Type B pancreatic cell (in vitro differentiated cells): ENCODE measurements at places on chromosomes 5 and 9.

GRCh38 chr5:179832039-179832745 is 11.5 kb downstream of the SQSTM1 start:
- no peak overlapping the region for H3K4me3 ChIP-seq
- no peaks in the 10 kb centered on the region for H3K27me3 ChIP-seq
- DNase-seq = no peak
- peak overlapping the region; percentile 50 for H3K27ac ChIP-seq
- H3K4me1 ChIP-seq = peaks cover 4% of the 10 kb centered on the region

- H3K27me3 ChIP-seq = peaks cover 4% of the 10 kb centered on the region
- peaks cover 15% of the 10 kb centered on the region for H3K4me1 ChIP-seq
- peaks cover 12% of the 10 kb centered on the region for H3K36me3 ChIP-seq
- no peak overlapping the region for H3K4me3 ChIP-seq
- no peak overlapping the region for H3K27ac ChIP-seq
Observed at GRCh38 chr9:3825721-3826120, 299.9 kb upstream of the RFX3 start.

GRCh38 chr5:169150108-169150507 is 150.8 kb downstream of the SLIT3 start:
- H3K4me3 ChIP-seq = no peak overlapping the region
- H3K27ac ChIP-seq = no peak overlapping the region
- peaks cover 3% of the 10 kb centered on the region for H3K36me3 ChIP-seq
- H3K4me1 ChIP-seq = peaks cover 59% of the 10 kb centered on the region

GRCh38 chr9:128414461-128414860 is 6.2 kb upstream of the CERCAM start:
- H3K4me3 ChIP-seq = no peak overlapping the region
- H3K4me1 ChIP-seq = peaks cover 20% of the 10 kb centered on the region
- peak overlapping the region; percentile 54 for H3K27ac ChIP-seq
- no peaks in the 10 kb centered on the region for H3K36me3 ChIP-seq

DNA sequence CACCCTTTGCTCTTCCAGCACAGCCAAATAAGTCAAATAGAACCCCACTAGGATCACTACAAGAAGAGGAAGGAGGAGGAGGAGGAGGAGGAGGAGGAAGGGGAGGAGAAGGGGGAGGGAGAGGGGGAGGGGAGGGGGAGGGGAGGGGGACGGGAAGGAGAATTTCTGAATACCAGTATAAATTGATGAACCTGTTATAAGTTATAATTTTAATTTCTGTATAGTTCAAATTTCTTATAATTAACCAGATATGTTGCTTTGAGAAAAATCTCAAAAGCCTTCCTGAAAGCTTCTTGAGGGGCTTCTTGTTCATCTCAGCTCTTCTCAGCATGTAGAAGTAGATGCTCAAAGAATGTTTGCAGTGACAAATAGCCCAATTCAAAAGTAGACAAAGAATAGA is 15.0 kb upstream of the ADRA1B start:
- H3K4me1 ChIP-seq = peaks cover 8% of the 10 kb centered on the region
- no peak overlapping the region for H3K27ac ChIP-seq
- H3K4me3 ChIP-seq = no peak overlapping the region
- H3K36me3 ChIP-seq = no peaks in the 10 kb centered on the region
- H3K27me3 ChIP-seq = peaks cover 17% of the 10 kb centered on the region

- no peak overlapping the region for H3K4me3 ChIP-seq
- DNase-seq = no peak
- no peak overlapping the region for H3K27ac ChIP-seq
Observed at GRCh38 chr5:81537905-81538547, 144.1 kb upstream of the ACOT12 start.

GRCh38 chr5:178301641-178302040 is 69.0 kb upstream of the PHYKPL start:
- H3K36me3 ChIP-seq = peaks cover 3% of the 10 kb centered on the region
- H3K27me3 ChIP-seq = peaks cover 4% of the 10 kb centered on the region

DNA sequence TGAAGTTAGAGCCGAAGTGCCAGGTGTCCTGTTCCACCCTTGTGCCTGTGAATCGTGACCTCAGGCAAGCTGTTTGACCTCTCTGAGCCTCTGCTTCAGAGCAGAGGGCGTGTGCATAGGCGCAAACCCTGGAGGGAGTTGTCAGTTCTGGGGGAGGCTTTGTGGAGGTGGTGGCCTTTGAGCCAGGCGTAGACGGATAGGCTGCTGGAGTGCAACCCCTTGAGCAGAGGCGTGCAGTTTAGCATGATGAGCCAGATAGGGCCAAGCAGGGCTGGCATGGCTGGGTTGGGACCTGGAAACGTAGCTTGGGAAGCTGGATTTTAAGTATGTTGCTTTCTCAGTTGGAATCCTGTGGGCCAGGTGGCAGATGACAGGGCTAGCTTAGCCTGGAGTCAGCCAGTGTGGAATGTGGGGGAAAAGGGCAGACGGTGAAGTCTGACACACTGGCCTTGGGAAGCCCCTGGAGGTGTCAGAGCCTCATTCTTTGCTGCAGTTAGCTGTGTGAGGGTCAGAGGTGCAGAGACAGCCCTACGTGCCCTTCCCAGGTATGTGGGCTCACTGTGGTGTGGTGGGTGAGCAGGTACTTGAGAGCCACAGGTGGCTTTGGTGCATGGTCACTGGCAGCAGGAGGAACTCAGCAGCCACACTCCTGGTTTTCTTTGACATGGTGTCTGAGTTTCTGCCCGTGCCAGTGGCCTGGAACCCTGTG is 93.4 kb downstream of the DAB2IP start:
- no peaks in the 10 kb centered on the region for H3K36me3 ChIP-seq
- H3K27ac ChIP-seq = no peak overlapping the region
- no peaks in the 10 kb centered on the region for H3K27me3 ChIP-seq
- no peak for DNase-seq
- no peak overlapping the region for H3K4me3 ChIP-seq

- DNase-seq = no peak
- H3K27ac ChIP-seq = no peak overlapping the region
- H3K36me3 ChIP-seq = peaks cover 6% of the 10 kb centered on the region
- H3K27me3 ChIP-seq = no peaks in the 10 kb centered on the region
Observed at GRCh38 chr9:21028466-21028865, 3.0 kb downstream of the HACD4 start.

GRCh38 chr5:163809473-163809872 is 304.1 kb downstream of the MAT2B start:
- no peak overlapping the region for H3K27ac ChIP-seq
- no peaks in the 10 kb centered on the region for H3K36me3 ChIP-seq
- H3K4me3 ChIP-seq = no peak overlapping the region
- DNase-seq = no peak

- H3K4me3 ChIP-seq = no peak overlapping the region
- no peaks in the 10 kb centered on the region for H3K27me3 ChIP-seq
- DNase-seq = no peak
- peaks cover 16% of the 10 kb centered on the region for H3K36me3 ChIP-seq
- peaks cover 6% of the 10 kb centered on the region for H3K4me1 ChIP-seq
- no peak overlapping the region for H3K27ac ChIP-seq
Observed at GRCh38 chr9:36148311-36149051, 11.9 kb downstream of the GLIPR2 start.

GRCh38 chr9:86974421-86974820 is 27.1 kb upstream of the GAS1 start:
- H3K4me3 ChIP-seq = no peak overlapping the region
- H3K27me3 ChIP-seq = peaks cover under 1% of the 10 kb centered on the region
- no peak overlapping the region for H3K27ac ChIP-seq
- peaks cover 24% of the 10 kb centered on the region for H3K4me1 ChIP-seq

GRCh38 chr5:78025540-78025939 is 249.4 kb upstream of the TBCA start:
- no peak for DNase-seq
- H3K4me3 ChIP-seq = no peak overlapping the region
- no peaks in the 10 kb centered on the region for H3K4me1 ChIP-seq
- H3K27ac ChIP-seq = peak overlapping the region; percentile 19
- peaks cover 16% of the 10 kb centered on the region for H3K36me3 ChIP-seq

- no peaks in the 10 kb centered on the region for H3K36me3 ChIP-seq
- H3K4me1 ChIP-seq = peaks cover 5% of the 10 kb centered on the region
- peaks cover 3% of the 10 kb centered on the region for H3K27me3 ChIP-seq
- H3K27ac ChIP-seq = no peak overlapping the region
Observed at GRCh38 chr5:135678640-135679268, 100.0 kb upstream of the CXCL14 start.

GRCh38 chr5:96227957-96228356 is 205.1 kb downstream of the PCSK1 start:
- H3K4me1 ChIP-seq = peaks cover 9% of the 10 kb centered on the region
- no peak overlapping the region for H3K4me3 ChIP-seq
- no peaks in the 10 kb centered on the region for H3K27me3 ChIP-seq
- no peak for DNase-seq
- no peaks in the 10 kb centered on the region for H3K36me3 ChIP-seq

DNA sequence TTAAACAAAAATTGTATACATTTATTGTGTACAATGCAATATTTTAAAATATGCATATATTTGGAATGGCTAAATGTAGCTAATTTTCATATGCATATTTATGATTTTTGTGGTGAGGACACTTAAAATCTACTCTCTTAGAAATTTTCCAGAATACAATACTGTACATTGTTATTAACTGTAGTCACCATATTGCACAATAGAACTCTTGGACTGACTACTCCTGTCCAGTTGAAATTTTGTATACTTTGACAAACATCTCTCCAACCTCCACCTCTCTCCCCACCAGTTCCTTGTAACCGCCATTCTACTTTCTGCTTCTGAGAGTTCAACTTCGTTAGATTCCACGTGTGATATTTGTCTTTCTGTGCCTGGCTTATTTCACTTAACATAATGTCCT is 49.2 kb upstream of the TAF11L2 start:
- no peak for DNase-seq
- H3K27ac ChIP-seq = no peak overlapping the region
- no peak overlapping the region for H3K4me3 ChIP-seq

DNA sequence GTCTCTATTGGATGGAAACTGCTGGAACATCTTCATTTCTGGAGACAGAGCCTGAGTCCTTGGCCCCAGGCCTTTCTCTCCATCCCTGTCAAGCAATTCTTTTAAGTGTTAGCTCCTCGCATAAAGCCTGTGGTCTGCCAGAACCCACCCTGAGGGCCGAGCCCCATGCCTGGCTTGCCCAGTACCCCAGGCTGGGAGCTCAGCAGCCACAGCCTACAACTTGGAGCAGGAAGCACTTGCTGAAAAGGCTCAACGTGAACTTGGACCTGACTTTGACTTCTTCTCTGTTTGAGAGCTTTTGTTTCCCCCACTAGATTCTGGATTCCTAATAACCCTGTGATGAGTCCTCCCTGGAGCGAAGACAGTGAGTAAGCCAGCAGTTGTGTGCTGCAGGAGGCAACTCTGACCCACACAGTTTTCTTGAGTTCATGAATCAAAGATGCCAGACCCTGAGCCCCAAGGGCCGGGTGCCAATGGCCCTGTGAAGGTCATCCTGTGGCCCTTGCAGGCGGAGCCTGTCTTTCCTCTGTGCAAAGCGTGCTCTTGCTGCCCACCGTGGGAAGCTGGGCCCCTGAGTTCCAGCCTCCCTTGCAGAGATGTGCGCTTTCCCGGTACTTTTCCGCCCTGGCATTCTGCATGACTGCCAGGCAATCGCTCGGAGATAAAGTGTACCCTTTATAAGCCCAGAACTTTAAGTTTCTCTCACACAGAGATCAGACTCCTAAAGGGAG is 64.3 kb upstream of the RUFY1 start:
- no peak overlapping the region for H3K4me3 ChIP-seq
- DNase-seq = no peak
- H3K27me3 ChIP-seq = no peaks in the 10 kb centered on the region
- peak overlapping the region; percentile 48 for H3K27ac ChIP-seq
- no peaks in the 10 kb centered on the region for H3K36me3 ChIP-seq

DNA sequence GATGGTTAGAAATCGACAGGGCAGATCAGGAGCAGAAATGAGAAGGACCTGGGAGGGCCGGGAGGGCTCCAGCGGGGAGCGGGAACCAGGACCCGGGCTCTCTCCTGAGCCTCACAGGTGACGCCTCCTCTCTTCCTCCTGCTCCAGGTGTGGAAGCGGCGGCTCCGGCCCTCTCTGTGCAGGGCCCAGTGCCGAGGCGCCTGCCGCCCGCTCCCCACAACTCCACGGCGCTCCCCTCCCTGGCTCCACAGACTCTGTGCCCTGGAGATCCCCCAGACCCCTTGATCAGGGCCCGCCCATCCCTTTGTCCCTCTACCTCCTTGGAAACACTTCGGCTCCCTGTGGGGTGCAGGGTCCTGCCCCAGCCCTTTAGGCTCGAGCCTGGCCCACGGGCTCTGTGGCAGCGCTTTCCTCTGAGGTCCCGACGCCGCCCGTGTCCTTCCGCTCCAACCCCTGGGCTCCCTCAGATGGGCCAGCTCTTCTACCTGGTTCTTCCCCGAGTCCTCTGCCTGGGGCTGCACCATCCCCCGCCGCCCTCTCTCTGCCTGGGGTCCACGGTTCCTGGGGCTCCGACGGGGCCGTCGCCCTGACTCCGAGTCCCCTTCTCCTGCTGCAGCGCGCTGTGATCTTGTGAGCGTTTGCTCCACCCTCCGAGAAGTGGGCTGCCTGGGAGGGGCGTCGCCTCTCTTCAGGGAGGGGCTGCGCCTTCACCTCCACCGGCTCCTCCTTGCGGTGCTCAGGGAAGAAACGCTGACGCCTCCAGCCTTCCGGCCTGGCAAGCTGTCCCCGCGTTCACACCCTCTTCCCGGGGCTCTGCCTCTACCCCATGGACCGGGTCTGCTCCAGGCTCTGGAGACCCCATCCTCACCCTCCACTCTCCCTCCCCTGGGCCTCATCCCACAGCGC is 22.4 kb upstream of the SLC6A3 start:
- no peak overlapping the region for H3K4me3 ChIP-seq
- no peaks in the 10 kb centered on the region for H3K27me3 ChIP-seq
- no peak overlapping the region for H3K27ac ChIP-seq
- H3K36me3 ChIP-seq = peaks cover 21% of the 10 kb centered on the region
- H3K4me1 ChIP-seq = peaks cover 7% of the 10 kb centered on the region

- H3K4me1 ChIP-seq = peaks cover 14% of the 10 kb centered on the region
- H3K4me3 ChIP-seq = no peak overlapping the region
- peaks cover 5% of the 10 kb centered on the region for H3K36me3 ChIP-seq
Observed at GRCh38 chr5:133287500-133287899, 235.7 kb downstream of the HSPA4 start.

DNA sequence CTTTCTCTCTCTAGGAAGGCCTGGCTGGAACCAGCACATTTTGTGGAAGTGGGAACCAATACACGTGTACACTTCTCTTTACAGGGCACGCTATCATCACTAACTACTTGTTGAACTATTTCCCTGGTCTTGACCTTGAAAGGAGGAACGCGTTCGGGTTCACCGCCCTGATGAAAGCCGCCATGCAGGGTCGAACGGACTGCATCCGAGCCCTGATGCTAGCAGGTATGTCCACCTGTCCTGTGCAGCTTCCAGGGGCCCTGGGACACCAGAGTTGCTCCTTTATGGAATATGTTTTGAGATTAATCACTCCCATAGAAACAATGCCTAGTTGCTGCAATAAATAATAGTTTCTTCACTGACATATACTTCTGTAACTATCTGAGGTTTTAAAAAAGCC is 74.1 kb downstream of the ANKRD33B start:
- no peak for DNase-seq
- H3K4me1 ChIP-seq = no peaks in the 10 kb centered on the region
- H3K4me3 ChIP-seq = no peak overlapping the region
- peaks cover 3% of the 10 kb centered on the region for H3K36me3 ChIP-seq
- peaks cover 20% of the 10 kb centered on the region for H3K27me3 ChIP-seq

GRCh38 chr5:159403906-159404681 is 73.8 kb upstream of the IL12B start:
- DNase-seq = no peak
- H3K4me3 ChIP-seq = no peak overlapping the region
- H3K4me1 ChIP-seq = peaks cover 14% of the 10 kb centered on the region
- H3K36me3 ChIP-seq = no peaks in the 10 kb centered on the region
- no peak overlapping the region for H3K27ac ChIP-seq

- H3K36me3 ChIP-seq = no peaks in the 10 kb centered on the region
- H3K27ac ChIP-seq = peak within 1 kb of the TSS; percentile 59
- DNase-seq = no peak
- H3K4me3 ChIP-seq = peak within 1 kb of the TSS; percentile 89
Observed at GRCh38 chr9:127877566-127877998, at the start of gene AK1. TSS of gene AK1 (minus strand) at chr9:127877675. CDS start at chr9:127874617, 3,058 bp downstream.

- no peaks in the 10 kb centered on the region for H3K36me3 ChIP-seq
- no peak for DNase-seq
- no peaks in the 10 kb centered on the region for H3K27me3 ChIP-seq
- peaks cover 4% of the 10 kb centered on the region for H3K4me1 ChIP-seq
- H3K27ac ChIP-seq = no peak overlapping the region
Observed at GRCh38 chr9:86706391-86706790, 240.9 kb downstream of the GAS1 start.
